ENCODE measurements at places on chromosomes 16 and 17. TPM values are rescaled to one million over a fixed set of nuclear protein-coding genes. Genes with fewer than 3 reads are reported as not detected.

The GFAP gene
- 0.20 TPM for total RNA-seq

The KRT12 gene
- total RNA-seq, result 2.2 TPM

The SLC5A11 gene
- 2.6 TPM for total RNA-seq

The SULT1A1 gene
- total RNA-seq, result 61.7 TPM

The SLC38A8 gene
- not detected for total RNA-seq

The TBC1D10B gene
- 45.0 TPM for total RNA-seq

The RHBDL1 gene
- 5.7 TPM for total RNA-seq

The GP1BA gene
- not detected for total RNA-seq
